Activated CD4-positive, alpha-beta T cell treated with anti-CD3 and anti-CD28 coated beads, Interleukin-2, amount 10 ng/mL, durations not matched to agents 7 days and 5 days (primary cell): ENCODE measurements at places on chromosomes 1 and 21.

GRCh38 chr1:244614879-244615278 lies 38.0 kb upstream of the DESI2 start:
- no peak for DNase-seq

DNA sequence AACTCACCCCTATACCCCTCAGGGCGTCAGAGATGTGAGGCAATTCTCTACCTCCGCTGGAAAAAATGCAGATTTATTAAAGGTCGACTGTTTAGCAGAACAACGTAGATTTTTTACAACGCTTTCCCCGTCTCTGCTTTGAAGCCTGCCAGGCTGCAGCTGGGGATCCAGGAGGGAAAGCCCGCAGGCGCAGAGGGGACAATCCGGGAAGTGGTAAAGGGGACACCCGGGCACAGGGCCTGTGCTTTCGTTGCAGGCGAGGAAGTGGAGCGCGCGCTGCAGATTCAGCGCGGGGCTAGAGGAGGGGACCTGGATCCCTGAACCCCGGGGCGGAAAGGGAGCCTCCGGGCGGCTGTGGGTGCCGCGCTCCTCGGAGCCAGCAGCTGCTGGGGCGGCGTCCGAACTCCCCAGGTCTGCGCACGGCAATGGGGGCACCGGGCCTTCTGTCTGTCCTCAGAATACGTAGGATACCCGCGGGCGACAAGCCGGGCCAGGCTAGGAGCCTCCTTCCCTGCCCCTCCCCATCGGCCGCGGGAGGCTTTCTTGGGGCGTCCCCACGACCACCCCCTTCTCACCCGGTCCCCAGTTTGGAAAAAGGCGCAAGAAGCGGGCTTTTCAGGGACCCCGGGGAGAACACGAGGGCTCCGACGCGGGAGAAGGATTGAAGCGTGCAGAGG lies 5.5 kb downstream of the SIM2 start:
- no peak for DNase-seq

GRCh38 chr1:236200925-236201324 lies 58.6 kb downstream of the GPR137B start:
- no peak for DNase-seq

- DNase-seq, result no peak
These were observed 13.1 kb downstream of the NR5A2 start for GRCh38 chr1:200040481-200041138.

DNA sequence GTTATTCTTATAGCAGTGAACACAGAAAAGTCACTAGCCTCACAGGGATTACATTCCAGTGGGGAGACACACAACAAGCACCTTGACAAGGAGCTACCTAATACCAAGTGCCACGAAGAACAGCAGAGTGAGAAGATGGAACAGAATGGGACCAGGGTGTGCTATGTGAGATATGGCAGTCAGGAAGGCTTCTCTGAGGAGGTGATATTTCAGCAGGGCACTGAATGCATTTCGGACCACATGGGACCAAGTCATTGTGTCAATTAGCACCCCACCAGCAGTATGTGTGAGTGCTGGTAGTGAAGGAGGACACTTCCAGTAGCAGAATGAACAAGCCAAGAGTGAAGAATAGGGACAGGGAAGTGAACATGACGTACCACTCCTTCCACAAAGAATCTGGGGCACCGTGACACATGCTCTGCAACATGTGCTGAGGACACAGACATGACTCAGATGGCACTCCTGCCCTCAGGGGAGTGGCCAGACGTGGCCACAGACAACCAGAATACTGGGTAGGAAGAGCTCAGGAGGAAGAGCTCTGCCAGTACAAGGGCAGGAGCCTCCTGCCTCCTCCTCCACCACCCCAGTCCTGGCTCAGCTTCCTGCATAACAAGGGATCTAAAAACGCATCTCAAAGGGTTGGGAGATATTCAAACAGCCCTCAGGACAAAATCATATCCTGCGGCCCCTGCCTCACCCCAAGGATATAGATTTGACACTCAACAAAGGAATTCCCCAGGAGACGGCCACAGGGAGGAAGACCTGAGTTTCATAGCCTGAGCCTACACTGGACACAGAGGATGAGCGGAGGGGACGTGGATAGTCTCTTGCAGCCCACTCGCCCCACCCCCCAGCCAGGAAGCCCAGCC lies 102.5 kb downstream of the TRABD2B start:
- DNase-seq, result no peak
